ENCODE measurements at places on chromosomes 12 and 14. TPM values are rescaled to one million over a fixed set of nuclear protein-coding genes. Genes with fewer than 3 reads are reported as not detected.

CCDC197 gene
- polyA plus RNA-seq = not detected

OASL gene
- polyA plus RNA-seq = not detected

DLK1 gene
- polyA plus RNA-seq = not detected

SENP1 gene
- 1.3 TPM for polyA plus RNA-seq

RBMS2 gene
- 0.30 TPM for polyA plus RNA-seq

RIMKLB gene
- polyA plus RNA-seq = 41.8 TPM

KCNMB4 gene
- 86.5 TPM for polyA plus RNA-seq

DNAI7 gene
- polyA plus RNA-seq = 6.2 TPM

KSR2 gene
- 2.4 TPM for polyA plus RNA-seq

DPY19L2 gene
- 11.5 TPM for polyA plus RNA-seq

IL22 gene
- polyA plus RNA-seq = 2.3 TPM

KRT78 gene
- not detected for polyA plus RNA-seq

CHGA gene
- polyA plus RNA-seq = not detected

SOAT2 gene
- polyA plus RNA-seq = not detected

NOVA1 gene
- polyA plus RNA-seq = 80.3 TPM

CLEC9A gene
- not detected for polyA plus RNA-seq

FBLN5 gene
- polyA plus RNA-seq = 4.5 TPM

HOXC4 gene
- not detected for polyA plus RNA-seq

FOXA1 gene
- not detected for polyA plus RNA-seq

CLEC14A gene
- 1.1 TPM for polyA plus RNA-seq

TPPP2 gene
- polyA plus RNA-seq = not detected

PDZRN4 gene
- polyA plus RNA-seq = 0.11 TPM

ESR2 gene
- polyA plus RNA-seq = 0.09 TPM

FZD10 gene
- 1.2 TPM for polyA plus RNA-seq

NPAS3 gene
- 15.9 TPM for polyA plus RNA-seq
